Fibroblast of upper back skin (primary cell): ENCODE measurements at places on chromosomes 2 and 18.

- DNase-seq = no peak
Measured at GRCh38 chr2:11862049-11862448, 115.6 kb downstream of the LPIN1 start.

GRCh38 chr2:235063471-235063961 is 111.7 kb downstream of the SH3BP4 start:
- DNase-seq = no peak

DNA sequence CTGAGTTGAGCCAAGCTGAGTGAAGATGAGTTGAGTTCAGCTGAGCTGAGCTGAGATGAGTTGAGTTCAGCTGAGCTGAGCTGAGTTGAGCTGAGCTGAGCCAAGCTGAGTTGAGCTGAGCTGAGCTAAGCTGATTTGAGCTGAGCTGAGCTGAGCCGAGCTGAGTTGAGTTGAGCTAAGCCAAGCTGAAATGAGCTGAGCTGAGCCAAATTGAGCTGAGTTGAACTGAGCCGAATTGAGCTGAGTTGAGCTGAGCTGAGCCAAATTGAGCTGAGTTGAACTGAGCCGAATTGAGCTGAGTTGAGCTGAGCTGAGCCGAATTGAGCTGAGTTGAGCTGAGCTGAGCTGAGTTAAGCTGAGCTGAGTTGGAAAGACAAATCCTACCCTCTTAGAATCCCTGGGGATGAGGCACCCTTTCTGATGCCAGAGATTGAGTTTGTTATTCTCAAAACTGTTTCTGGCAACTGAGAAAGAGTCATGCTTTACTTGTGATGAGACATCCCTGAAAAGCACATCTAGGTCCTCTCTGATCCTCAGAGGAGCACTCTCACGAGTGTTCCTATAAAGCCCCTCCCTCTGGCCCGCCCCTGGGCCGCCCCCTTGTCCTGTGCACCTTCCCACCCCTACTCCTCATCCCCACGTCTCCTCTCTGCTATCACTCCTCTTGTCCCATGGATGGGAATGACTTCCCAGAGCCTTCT is 116.5 kb downstream of the MCFD2 start:
- no peak for DNase-seq

- DNase-seq = no peak
Measured at GRCh38 chr18:58231930-58232329, 187.9 kb downstream of the NEDD4L start.

- DNase-seq = no peak
Measured at GRCh38 chr2:201986463-201986735, 47.3 kb upstream of the FZD7 start.

GRCh38 chr18:26457611-26458353 is 90.6 kb downstream of the KCTD1 start:
- DNase-seq = no peak

DNA sequence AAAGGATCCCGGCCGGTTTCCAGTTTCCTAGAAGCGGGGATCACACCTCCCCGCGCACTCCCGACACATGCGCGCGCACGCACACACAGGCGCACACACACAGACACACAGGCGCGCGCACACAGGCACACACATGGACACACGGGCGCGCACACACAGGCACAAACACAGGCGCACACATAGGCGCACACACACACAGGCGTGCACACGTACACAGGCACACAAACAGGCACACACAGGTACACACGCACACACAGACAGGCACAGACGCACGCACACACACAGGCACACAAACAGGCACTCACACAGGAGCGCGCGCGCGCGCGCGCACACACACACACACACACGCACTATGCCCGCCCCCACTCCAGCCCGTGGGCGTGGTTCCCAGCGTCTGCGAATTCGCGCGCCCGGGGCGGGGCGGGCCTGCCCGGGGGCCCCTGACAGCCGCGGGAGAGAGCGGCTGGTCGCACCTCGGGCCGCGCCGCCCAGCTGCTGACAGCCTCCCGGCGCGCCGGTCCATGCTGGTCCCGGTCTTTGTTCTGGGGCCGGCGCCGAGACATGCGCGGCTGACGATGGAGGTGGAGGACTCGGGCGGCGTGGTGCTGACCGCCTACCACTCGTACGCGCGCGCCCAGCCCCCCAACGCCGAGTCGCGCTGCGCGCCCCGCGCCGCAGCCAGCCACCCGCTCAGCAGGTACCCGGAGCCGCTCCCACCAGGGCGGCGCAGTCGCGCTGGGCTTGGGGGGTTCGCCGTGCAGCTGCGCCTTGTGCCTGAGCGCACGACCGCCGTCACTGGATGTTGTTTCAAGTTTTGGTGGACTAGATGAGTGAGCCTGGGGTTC is at the start of gene ARHGAP28:
Gene ARHGAP28 (plus strand): TSS at position 470 of the 845 bp plus-strand sequence. CDS start 106 bp downstream, at position 576.
- DNase-seq = peak; percentile 95
